SW 1271 (cell line): ENCODE measurements at places on chromosomes 5 and 9.

DNA sequence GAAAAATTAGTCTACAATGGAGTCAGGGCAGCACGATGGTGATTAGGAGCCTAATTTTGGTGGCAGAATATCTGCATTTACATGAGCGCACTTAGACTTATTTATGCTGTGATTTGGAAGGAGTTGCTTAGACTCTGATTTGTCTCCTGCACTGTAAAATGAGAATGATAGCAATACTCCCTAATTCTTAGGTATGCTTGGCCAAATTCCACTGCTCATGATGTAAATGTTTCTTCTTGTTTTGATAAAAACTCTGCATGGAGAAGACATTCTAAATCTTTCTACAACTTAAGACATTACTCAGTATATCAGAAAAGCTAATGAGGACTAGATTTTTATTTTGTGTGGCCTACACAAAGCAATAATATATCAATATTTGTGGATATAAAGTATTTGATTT lies 205.4 kb downstream of the CDH18 start:
- DNase-seq = no peak

- no peak for DNase-seq
These were observed 189.6 kb downstream of the PIK3R1 start for GRCh38 chr5:68405026-68405684.

- no peak for DNase-seq
These were observed 67.1 kb upstream of the SMIM15 start for GRCh38 chr5:61229416-61229815.

DNA sequence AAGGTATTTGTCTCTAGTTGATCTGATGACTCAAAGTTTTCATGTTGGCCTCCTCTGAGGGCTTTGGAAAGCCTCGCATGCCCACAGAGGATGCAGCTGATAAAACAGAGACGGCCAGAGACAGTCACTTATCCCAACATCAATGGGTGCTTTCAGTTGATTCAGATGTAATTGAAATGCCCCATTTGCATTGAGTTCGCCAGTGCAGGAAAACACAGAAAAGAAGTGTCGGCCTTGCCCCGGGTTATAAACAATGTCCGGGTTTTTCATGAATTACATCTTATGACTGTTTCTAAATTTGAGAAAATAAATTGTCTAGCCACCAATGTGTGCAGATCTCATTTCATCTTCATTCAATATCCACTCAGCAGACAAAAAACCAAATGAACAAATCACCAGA lies 42.2 kb upstream of the ICE1 start:
- no peak for DNase-seq

DNA sequence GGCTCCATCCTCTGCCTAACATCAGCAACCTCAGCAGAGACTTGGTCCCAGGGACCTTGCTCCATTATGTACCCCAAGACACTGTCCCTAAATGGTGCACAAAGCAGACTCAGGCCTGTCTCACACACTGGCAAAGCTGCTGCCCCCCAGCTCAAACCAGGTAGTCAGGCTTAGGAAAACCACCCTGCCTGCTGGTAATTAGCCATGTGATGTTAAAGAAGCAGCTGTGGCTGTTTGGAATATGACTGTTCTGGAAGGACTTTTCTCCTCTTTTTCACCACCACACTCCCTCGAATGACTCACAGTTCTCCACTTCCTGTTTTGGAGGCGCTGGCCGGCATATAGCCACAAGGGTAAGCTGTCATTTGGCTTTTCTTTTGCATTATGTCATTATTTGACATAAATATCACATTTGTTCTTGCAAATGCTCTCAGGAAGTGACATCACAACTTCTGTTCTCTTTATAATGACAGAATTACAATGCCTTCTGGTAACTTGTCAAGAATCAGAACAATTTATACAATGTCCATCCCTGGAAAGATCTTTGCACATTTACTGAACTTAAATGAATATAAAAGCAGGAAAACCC lies 113.9 kb downstream of the SUSD1 start:
- DNase-seq = peak; percentile 97

DNA sequence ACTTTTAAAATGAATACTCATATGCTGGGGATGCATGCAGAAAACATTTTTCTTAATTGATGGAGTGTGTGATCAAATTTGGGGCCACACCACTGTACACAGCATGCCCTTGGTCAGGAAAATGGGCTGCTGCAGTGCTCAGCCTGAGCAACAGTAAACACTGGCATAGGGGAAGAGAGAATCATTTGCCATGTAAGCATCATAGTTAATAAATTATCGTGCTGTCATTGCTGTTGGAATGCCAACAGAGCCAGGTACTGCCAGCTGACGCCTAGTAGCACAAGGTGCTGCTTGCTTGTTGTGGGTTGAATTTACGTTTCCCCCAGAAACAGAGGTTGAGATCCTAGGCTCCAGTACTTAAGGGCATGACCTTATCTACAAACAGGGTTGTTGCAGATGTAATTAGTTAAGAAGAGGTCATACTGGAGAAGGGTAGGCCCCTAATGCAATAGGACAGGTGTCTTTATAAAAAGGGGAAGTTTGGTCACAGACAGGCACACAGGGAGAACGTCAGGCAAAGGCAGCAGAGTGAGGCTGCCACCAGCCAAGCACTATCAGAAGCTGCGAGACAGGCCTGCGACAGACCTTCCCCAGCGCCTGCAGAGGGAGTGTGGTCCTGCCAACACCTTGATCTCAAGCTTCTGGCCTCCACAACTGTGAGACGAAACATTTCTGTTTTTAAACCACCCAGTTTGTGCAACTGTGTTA lies 25.3 kb downstream of the DAP start:
- no peak for DNase-seq

DNA sequence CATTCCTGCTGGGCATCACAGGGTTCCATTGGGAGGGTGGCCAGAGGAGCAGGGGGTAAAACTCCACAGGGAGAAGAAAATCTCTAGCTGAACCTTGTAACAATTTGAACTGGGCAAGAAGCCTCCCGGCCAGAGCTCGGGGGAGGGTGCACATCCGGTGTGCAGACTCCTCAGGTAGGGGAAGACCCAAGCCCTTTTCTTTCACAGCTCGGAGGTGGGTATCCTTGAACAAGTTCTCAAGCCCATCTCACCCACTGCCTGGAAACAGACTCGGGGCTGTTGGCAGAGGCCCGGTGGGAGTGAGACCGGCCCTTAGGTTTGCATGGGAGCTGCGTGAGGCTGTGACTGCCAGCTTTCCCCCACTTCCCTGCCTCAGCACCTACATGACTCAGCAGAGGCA lies 111.5 kb upstream of the IL7R start:
- no peak for DNase-seq

DNA sequence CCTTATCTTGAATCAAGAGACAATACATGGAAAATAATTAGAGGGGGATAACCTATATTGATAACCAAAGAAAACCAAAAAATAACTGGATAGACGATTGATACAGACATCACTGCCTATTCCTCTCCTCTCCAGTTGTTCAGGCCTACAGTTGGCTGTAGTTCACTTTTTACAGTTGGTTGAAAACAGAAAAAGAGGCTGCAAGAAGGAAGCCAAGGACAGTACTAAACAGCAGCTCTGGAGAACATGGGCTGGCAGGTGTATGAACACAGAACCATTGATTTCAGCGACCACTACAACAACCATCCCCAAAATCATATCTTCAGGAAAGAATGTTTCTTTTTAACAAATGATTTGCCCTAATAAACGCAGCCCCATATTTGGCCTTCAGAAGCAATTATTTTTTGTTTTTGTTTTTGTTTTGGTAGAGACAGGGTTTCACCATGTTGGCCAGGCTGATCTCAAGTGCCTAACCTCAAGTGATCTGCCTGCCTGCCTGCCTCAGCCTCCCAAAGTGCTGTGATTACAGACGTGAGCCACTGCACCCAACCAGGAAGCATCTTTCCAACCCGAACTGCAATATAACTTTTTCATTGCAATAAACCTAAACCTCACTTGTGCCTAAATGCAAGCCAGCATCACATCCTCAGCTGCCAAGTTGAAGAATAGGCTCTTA lies 64.3 kb downstream of the MLLT3 start:
- DNase-seq = no peak

- no peak for DNase-seq
These were observed 3.3 kb upstream of the OR2V1 start for GRCh38 chr5:181134259-181134658.

DNA sequence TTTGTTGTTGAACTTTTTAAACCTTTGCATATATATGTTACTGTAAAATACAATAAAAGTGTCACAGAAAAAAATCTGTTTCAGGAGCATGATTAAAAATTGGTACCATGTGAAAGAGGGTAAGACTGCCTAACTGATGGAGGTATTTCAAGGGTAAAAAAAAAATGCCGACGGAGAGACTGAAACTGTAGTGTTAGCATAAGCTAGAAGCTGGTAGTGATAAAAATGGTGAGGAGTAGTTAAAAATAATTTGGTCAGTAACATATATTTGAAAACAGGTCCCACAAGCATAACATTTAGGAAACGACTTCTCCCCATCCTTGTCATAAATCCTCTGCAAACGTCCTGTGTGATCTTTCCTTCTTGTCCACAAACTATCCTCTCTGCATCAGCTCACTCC lies 64.7 kb downstream of the MEF2C start:
- DNase-seq = no peak

- peak; percentile 19 for DNase-seq
These were observed 476.6 kb upstream of the WWC1 start for GRCh38 chr5:167814828-167815227.

- DNase-seq = no peak
These were observed 311.2 kb downstream of the KCTD16 start for GRCh38 chr5:144481861-144482260.

DNA sequence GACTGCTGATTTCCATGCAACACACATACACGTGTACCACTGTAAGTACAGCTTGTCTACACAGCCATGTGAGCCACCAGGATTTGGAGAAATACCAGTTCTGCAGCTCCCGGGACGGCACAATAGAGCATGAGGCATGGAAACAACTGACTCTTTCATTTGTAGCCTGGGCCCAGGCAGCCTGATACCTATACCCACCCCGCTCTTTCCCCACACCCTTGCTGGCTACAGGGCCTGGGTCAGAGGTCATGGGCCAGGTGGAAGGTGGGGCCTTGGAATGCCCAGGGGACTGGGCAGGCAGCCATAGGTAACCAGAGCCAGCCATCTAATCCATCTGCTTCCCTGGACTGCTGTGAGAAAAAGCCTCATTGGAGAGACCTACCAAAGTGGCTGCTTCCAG lies 39.0 kb upstream of the ZSWIM6 start:
- no peak for DNase-seq

- no peak for DNase-seq
These were observed 78.2 kb downstream of the SNX18 start for GRCh38 chr5:54595721-54596120.

GRCh38 chr9:131727184-131727759 lies 12.6 kb downstream of the RAPGEF1 start:
- no peak for DNase-seq

- no peak for DNase-seq
These were observed 125.0 kb downstream of the LHFPL2 start for GRCh38 chr5:78523314-78524193.
